H4 (cell line): ENCODE measurements at places on chromosomes 6 and 20.

GRCh38 chr6:138818496-138819194 is 22.8 kb downstream of the ECT2L start:
- DNase-seq: no peak

- no peak for DNase-seq
These were observed 94.7 kb downstream of the YTHDF1 start for GRCh38 chr20:63121246-63121645.

GRCh38 chr6:148398244-148398643 is 55.6 kb downstream of the SASH1 start:
- no peak for DNase-seq

DNA sequence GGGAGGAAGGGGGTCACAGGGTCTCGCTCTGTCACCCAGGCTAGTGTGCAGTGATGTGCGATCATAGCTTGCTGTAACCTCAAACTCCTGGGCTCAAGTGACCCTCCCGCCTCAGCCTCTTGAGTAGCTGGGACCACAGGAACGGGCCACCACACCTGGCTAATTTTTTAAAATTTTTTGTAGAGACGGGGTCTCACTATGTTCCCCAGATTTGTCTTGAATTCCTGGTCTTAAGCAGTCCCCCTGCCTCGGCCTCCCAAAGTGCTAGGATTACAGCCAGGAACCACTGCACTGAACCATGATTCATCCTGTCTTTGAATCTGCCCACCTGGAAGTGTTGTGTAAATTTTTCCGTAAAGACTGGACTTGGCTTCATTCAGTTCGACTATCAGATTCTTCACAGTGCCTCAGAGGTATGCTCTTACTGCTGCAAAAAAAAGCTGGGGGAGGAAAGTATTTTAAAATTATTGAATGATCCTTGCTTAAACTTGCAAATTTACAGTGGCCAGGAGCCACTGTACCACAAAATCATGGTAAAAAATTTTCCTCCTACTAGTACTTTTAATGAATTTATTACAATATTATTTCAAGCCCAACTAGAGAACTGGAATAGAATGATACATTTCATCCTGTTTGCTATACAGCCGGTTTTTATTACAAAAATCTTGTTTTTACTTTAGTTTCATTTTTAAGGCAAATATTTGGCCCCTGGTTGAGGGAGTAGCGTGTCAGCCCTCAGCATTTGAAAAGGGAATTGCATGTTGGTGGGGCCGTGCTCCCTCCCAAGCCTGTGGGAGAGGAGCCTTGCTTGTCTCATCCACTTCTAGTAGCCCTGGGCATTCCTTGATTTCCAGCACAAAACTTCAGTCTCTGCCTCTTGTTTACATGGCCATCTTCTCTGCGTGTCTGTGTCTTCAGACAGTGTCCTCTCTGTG is 202.5 kb upstream of the SGK1 start:
- no peak for DNase-seq

DNA sequence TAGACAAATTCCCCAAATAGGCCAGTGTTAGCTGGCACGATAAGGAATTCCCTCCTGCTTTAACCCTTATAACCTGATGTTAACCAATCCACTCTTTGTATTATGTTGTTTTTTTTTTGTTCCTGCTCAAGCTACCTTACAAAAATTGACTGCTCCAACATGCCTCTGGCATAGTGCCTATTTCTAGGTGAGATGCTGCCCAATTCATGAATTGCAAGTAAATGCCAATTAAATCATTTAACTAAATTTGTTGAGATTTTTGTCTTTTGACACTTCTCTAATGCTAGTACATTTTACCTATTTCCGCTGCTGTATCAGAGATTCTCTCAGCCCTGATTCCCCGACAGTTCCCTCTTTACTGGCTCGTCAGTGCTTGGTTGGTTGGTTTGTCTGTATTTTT is 66.5 kb downstream of the HECA start:
- no peak for DNase-seq

DNA sequence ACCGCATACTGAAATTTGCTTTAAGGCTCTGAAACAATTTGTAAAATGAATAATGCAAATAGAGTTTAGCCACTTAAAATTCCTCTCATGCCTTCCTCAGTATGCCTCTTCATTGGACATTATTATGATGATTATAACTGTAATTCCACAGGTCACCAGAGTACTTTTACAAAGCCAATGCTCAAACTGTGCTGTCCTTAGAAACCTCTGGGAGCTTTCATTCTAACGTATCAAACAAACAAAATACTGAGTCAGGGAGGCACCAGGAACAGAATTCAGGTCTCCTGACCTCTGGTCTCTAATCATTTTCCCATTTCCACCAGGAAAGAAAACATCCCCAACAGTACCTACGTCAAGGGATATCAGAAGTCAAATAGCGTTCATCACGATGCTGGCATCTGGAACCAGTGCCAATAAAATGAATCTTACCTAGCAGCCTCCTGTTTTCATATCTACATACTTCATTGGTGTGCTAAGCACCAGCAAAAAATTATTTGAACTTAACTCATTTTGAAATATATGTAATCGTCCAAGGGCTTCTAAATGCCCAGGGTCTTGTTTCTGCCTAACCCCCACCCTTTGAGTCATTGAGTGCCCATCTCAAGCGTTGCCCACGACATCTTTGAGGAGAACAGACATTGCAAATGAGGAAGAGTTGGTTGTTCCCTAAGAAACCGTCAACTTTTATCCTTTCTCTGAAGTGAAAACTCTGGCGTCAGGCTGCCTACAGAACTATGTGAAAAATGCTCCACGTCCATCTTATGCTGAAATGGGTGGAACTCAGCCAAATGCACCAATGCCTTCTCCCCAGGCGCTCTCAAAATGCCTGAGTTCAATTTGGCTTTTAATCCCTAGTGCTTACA is 37.9 kb downstream of the NEDD9 start:
- DNase-seq: no peak

DNA sequence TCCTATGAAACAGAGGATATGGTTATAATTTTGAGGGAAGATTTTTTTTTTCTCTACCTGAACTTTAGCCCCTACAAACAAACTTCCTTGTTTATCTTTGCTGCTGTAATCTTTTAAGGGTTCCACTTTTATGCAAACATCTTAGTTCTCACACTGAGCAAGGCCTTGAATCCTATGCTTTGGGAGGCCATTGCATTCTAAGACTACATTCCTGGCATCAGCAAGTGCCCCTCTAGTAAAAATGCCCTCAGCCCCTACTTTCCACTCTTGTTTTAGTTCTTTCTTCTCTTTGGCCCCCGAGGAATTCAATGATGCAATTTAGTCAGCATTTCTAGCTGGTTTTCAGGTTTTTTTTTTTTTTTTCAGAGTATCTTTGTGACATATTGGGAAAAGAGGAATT is 8.1 kb upstream of the AHI1 start:
- DNase-seq: no peak

DNA sequence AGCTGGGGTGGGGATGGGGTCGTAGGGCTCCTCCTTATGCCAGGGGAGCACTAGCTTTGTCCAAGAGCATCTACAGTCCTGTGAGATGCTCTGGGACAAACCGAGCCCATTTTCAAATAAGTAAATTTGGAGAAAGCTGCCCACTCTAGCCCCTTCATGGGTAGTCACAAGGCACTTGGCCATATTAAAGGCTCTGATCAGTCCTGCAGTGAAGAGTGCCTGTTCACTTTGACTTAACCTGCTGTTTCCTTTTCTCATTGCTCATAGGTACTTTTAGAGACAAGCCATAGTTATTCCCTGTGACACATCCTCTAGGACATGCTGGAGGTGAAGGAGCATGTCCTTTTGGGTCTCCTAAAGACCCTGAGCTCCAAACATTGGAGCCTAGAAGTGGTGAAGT is 38.4 kb downstream of the FAM110A start:
- DNase-seq: no peak

- peak; percentile 29 for DNase-seq
These were observed 1.1 kb upstream of the SLC32A1 start for GRCh38 chr20:38723017-38723847.

DNA sequence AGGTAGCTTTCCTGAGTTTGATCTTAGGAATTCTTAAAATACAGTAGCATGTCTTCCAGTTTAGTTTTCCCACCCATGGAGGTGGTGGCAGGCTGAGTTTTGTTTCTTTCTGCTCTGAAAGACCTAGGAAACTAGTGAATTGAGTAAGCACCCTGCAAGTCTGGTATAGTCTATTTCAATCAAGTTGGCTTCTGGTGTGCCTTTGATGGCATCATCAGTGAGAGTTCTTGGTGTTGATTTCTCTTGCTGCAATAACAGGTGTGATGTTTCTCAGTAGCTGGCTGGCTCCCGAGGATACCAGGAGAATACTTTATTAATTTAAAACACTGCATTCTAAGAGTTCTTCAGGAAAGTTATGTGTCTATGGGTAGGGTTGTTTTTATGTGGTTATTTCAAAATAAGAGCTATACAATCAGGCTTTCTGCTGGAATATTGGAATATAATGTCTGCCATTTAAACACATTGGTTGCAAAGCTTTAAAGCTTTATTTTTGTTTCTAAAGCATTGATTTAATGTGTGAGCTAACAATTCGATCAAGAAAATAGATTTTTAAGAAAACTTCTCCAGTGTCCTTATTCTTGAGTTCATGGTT is 19.0 kb downstream of the VAPB start:
- no peak for DNase-seq

DNA sequence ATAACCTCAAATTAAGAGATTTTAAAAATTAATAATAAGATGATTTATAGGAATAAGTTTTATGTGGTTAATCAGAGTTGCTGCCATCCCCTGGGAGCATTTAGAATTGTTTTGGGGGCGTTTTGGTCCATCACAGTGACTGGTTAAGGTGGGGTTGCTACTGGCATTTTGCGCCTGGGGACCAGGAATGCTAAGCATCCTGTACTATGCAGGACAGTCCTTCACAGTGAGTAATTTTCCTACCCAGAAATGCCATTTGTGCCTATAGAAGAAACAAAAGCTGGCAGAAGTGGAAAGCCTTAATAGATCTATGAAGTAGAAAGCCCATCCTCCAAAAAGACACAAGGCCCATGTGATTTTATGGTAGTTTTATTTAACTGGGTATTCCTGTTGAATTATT is 118.0 kb downstream of the ANKS1A start:
- DNase-seq: no peak

- peak; percentile 59 for DNase-seq
These were observed 45.1 kb downstream of the OGFRL1 start for GRCh38 chr6:71333697-71334096.

GRCh38 chr6:94213226-94213625 is 793.9 kb upstream of the EPHA7 start:
- DNase-seq: no peak

GRCh38 chr20:63132715-63133471 is 83.0 kb downstream of the YTHDF1 start:
- no peak for DNase-seq

DNA sequence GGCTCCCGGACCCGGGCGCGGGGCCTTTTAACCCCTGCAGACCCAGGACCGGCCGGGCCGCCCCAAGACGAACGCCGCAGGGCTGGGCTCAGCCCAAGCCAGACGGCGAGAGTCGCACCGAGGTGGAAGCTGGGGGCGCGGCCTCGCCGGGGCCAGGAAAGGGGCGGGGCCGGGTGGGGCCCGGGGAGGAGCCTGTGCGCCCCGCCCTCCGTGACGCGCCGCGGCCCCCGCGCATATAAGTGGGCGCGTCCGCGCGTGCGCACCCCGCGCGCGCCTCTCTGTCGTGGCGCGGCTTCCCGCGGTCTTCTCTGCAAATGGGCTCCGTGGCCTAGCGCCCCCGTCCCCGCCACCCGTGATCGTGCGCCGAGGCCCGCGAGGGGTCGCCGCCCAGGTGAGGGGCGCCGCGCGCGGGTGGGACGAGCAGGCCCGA is at the start of gene PPDPF:
TSS of gene PPDPF (plus strand) at position 262 of the 430 bp plus-strand sequence. CDS start 544 bp downstream, outside the sequence.
- peak; percentile 45 for DNase-seq
